ENCODE measurements at places on chromosomes 11 and 22. TPM values are rescaled to one million over a fixed set of nuclear protein-coding genes. Genes with fewer than 3 reads are reported as not detected.
A peak's percentile ranks its signal among the peaks of the same experiment; 100 is the strongest.

- no peak for DNase-seq
Measured at GRCh38 chr11:9121469-9121796, 30.0 kb upstream of the SCUBE2 start.

DNA sequence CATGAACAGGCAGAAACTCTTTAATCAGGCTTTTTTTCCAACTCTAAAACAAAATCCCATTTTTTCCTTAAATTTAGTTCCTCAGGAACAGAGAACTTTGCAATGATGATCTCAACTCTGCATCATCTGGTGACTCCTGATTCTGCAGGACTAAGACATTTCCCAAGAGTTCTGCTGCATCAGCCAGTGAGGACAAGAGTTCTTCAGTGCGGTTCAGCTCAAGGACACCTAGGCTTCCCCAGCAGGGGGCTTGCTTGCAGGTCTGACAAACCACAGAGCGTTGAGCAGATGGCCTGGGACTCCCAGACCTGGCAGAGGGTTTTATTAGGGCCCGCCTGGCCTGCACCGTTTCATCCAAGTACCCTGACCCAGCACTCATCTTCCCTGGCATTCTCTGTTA is 6.4 kb downstream of the CDCA5 start:
- DNase-seq = no peak

GRCh38 chr11:92528001-92528400 is 303.4 kb downstream of the FAT3 start:
- peak; percentile 95 for DNase-seq

DNA sequence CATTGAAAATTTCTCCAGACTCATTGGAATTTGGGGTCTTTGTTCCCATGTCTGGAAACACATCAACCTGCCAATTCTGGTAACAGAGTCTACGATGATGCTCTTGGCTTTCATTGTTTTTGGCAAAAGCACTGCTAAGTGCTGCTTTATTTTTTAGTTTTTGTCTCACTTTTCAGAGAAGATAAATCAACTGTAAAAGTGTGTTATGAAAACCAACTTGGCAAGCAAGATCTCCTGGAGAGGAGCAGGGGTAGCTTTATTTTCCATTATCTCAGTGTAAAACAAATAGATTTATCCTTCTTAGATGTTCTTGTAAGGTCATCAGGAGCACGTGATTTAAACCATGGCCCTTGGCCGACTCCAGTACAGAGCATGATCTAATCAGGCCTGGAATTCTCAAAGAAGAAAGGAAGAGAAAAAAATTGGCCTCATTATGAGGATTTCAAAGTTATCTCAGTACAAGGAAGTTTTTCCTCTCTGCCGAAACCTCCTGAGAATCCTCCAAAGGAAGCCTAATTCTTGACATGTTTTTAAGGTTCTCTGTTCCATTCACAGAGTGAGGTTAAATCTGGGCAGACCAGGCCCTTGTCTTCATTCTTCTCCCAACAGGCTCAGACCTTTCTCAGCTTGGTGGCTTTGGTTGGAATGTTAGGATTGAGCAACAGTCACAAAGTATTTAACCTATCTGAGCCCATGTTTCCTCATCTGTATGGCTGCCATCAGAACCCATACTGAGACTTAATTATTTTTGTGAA is 16.4 kb upstream of the PAMR1 start:
- DNase-seq = peak; percentile 97

The NAALAD2 gene
- total RNA-seq = 0.77 TPM

All from fibroblast of lung (primary cell).